Adrenal gland (tissue), 19 donors: ENCODE measurements at places on chromosomes 5 and 9. TPM values are rescaled to one million over a fixed set of nuclear protein-coding genes. Genes with fewer than 3 reads are reported as not detected.
A peak's percentile ranks its signal among the peaks of the same experiment; 100 is the strongest.

The RALGPS1 gene
- 3.1 TPM for total RNA-seq

The PCDHGA9 gene
- 5.7 TPM for total RNA-seq

The TMEM232 gene
- 2.7 TPM for total RNA-seq

The CD14 gene
- total RNA-seq = 885 TPM

The TPPP gene
- total RNA-seq = 0.39 TPM

The F2R gene
- total RNA-seq = 54.4 TPM

The LIFR gene
- 68.6 TPM for total RNA-seq

- H3K27ac ChIP-seq = no peak overlapping the region
- no peak for DNase-seq
- peaks cover 8% of the 10 kb centered on the region for H3K4me1 ChIP-seq
These were observed 60.1 kb upstream of the TGFBR1 start for GRCh38 chr9:99044827-99045226.

DNA sequence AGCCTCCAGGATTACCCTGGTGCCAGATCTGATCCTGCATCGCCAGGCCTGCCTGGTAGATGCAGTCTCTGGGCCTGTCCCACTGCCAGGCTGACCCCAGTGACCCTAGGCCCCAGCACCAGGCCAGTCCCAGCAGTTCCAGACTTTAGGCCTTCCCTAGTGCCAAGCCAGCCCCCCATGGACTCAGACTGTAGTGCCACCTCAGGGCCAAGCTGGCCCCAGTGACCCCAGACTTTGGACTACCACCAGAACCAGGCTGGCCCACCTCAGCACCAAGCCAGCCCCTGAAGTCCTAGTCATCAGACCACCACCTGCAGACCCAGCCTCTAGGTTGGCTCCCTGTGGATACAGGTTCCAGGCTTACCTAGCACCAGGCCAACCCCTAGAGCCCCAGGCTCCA is 142.5 kb downstream of the PJA2 start:
- no peak overlapping the region for H3K27ac ChIP-seq
- H3K4me3 ChIP-seq = no peak overlapping the region
- no peaks in the 10 kb centered on the region for H3K36me3 ChIP-seq
- H3K4me1 ChIP-seq = no peaks in the 10 kb centered on the region
- no peaks in the 10 kb centered on the region for H3K27me3 ChIP-seq

GRCh38 chr9:36237230-36237629 is 21.0 kb downstream of the GNE start:
- H3K36me3 ChIP-seq = no peaks in the 10 kb centered on the region
- DNase-seq = no peak
- H3K4me3 ChIP-seq = no peak overlapping the region
- no peak overlapping the region for H3K27ac ChIP-seq

DNA sequence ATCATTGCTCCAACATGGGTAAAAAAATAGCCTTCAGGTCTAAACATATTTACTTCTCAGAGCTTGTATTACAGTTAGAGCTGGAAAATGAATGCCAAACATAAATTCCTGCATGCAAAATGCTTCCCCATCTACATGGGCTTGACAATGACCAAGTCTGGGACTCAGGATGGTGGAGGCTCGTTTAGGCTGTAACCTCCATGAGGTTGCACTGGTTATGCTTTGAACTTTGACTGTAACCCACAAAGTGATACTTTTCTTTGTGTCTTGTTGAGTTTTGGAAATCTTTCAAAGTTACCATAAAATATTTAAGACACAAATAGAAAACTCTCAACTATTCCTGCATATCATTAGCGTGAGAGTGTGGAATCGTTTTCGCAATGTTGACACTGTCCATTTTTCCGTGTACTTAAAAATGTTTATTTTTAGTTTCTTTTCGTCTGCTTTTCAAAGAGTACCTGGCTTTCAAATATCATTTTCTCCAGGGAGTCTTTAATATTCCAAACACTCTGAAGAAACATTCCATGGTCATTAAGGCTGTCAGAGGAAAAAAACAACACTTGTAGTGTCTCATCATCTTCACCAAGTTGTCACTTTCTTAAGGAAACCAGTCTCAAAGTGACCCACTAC is 487.8 kb downstream of the ENC1 start:
- no peak for DNase-seq
- no peak overlapping the region for H3K27ac ChIP-seq
- H3K36me3 ChIP-seq = no peaks in the 10 kb centered on the region
- H3K4me3 ChIP-seq = no peak overlapping the region
- H3K27me3 ChIP-seq = no peaks in the 10 kb centered on the region
- H3K4me1 ChIP-seq = no peaks in the 10 kb centered on the region

DNA sequence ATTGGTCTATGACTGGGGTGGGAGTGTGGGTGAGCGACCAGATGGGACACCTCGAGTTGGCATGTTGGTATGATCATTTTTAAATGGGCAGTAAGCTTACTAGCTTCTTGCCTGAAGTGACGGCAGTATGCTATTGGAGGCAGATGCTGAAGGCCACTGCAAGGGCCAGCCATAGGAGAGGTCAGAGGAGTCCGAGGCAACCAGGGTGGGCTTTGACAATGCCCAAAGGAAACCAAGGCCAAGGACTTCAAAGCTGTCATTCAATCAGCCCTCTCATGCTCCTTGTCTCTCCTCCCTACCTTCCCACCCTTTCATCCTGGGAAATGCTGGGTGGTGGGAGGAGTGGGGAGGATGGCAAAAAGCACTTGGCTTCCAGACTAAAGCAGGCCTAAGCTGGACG is 57.1 kb upstream of the GLRX start:
- no peaks in the 10 kb centered on the region for H3K36me3 ChIP-seq
- DNase-seq = no peak
- H3K4me1 ChIP-seq = no peaks in the 10 kb centered on the region
- H3K4me3 ChIP-seq = no peak overlapping the region

DNA sequence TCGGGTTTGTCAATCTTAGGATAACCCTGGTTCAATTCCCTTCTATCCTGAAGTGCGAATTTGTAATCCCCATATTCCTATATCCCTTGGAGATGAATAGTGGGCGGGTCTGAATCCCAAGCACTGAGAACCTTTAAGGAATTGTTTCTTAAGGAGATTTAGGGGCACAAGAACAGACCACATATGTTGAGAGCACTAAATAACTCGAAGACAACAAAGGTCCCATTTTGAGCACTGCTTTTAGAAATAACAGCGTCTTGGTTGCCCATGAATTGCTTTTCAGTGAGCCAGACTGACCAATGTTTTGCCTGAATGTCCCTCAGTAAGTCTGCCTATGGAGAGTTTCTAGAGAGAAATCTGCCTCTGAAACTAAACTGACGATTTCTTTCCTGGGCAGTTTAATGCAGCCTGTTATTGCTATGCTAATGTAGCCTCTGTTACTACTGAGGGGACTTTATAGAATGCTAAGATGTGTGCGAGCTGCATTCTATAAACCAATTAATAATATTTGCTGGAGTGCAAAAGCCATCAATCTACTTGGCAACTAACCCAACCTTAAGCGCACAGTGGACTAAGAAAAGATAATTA is 445.0 kb upstream of the DMAC1 start:
- no peak overlapping the region for H3K27ac ChIP-seq
- no peaks in the 10 kb centered on the region for H3K4me1 ChIP-seq
- DNase-seq = no peak
- no peaks in the 10 kb centered on the region for H3K36me3 ChIP-seq

DNA sequence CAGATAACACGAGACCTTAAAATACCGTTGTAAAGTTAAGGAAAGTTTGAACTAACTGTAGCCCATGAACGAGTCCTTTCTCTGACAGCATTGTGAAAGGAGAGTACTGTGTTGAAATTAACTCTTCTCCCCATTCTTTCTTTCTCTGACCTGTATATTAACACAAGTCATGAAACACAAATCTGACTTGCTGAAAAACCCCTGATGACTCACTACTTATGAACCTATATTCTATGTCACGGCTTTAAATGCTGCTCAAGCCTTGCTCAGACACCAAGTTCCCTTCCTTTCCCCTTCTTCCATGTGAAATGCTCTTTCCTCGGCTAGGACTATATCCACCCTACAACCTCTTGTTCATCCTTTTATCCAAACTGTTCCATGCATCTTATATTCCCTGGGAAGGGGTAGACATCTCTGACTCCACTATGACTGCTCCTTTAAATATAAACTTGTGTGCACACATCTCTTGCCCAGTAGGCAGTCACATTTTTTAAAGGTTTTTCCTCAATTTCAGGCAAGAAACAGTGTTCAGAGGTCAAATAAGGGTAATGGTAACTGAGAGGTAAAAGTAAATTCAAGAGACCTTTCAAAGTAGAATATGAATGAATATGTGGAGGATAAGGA is 142.9 kb downstream of the NFIB start:
- no peaks in the 10 kb centered on the region for H3K27me3 ChIP-seq
- DNase-seq = no peak
- H3K36me3 ChIP-seq = no peaks in the 10 kb centered on the region
- no peak overlapping the region for H3K4me3 ChIP-seq

DNA sequence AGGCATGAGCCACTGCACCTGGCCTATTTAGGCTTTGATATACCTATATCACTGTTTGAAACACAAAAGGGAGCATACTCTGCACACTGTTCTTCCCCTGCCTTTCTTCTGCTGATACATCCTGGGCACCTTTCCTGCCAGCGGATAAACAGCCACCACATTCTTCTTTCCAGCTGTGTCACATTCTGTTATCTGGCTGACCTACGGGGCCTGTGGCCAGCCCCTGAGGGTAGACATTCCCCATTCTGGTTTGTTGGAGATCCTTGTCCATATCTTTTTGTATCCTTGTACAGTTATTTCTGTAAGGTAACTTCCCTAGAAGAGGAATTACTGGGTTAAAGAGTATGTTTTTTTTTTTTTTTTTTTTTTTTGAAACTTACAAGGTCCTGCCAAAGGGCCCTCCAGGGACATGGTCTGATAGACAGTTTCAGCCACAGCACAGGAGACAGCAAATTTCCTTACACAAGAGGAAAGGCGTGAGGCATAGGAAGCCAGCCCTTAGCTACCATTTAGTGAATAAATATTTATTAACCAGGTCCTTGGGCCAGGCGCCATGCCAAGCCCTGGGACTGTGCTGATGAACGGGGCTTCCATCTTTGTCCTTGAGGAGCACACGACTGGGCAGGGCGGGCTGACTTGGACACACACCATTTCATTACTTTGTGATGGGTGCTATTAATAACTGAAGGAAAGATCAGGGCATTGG is 57.8 kb downstream of the ERGIC1 start:
- no peaks in the 10 kb centered on the region for H3K27me3 ChIP-seq
- no peak overlapping the region for H3K4me3 ChIP-seq
- peak; percentile 86 for DNase-seq
